T-helper 2 cell (primary cell): ENCODE measurements at places on chromosomes 4 and X.

DNA sequence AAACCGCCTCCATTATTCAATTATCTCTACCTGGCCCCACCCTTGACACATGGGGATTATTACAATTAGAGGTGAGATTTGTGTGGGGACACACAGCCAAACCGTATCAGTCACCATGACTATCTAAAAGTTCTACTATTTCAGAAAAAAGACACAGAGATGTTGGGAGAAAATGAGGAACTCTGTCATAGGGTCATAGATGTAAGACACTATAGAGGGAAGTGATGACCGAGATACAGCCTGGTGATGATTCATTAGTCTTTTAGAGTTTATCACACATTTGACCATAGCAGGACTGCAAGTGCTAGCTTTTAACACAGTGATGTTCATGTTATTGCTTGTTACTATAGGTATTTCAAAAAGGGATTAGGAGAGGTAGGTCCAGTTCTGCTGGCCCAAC, 357.0 kb upstream of the AADAT start:
- DNase-seq = no peak

GRCh38 chrX:154010330-154011087, 9.2 kb downstream of the IRAK1 start:
- no peak for DNase-seq

GRCh38 chr4:88106205-88106604, 52.2 kb downstream of the ABCG2 start:
- DNase-seq = no peak

GRCh38 chr4:138488533-138488932, 246.4 kb upstream of the SLC7A11 start:
- no peak for DNase-seq

DNA sequence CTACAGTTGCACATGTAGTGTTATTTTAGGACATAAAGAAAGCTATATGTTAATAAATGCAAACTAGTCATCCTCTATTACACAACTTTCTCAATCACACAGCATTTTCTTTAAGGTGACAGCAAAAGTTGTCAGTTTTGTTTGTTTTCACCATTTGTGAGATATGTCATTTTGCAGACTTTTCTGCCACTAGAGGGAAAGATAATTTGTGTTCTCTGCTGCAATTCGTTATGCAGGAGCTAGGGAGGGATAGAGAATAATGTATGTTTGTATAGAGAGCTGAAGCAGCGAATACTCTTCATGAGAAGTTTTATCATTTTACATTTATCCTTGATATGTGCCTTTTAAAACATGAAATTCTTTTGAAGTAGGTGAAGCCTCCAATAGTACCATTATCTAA, 670.6 kb upstream of the ATOH1 start:
- DNase-seq = no peak

DNA sequence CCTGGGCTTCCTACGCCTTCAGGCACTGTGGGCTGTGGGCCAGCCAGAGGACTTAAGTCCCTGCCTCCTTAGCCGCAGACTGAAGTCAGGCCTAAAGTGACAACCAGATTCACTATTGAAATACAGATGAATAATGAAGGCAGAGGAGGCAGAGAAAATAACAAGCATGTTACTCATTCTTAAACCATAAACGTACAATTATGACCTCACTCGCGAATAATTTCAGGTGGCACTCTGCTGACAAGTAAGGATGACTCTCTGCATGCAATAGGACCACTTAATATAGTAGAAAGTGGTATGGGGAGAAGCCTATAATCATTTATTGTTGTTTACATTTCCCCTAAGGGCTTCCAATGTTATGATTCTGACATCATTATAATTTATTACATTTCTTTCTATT, 409.2 kb upstream of the FGF13 start:
- no peak for DNase-seq

GRCh38 chr4:102761906-102762305, 1.1 kb upstream of the MANBA start:
- no peak for DNase-seq

DNA sequence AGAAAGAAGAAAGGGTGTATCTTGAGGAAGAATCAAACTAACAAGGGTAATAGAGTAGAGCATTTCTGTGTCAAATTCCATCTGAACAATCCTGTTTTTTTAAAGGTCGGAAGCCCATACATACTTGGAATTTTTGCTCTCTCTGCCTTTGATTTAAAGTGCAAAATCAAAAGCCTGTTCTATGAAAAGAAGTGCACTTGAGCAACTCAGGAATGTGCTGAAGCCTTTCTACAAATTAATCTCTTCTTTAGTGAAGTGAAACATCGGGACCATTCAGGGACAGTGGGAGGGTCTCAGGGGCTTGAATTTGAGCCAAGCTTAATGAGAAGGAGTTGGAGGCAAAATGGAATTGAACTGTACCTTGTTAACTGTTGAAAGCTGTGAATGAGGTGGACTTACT, 1008.5 kb upstream of the LCORL start:
- no peak for DNase-seq

- DNase-seq = no peak
These were observed 86.5 kb downstream of the GLRA3 start for GRCh38 chr4:174742561-174742960.

DNA sequence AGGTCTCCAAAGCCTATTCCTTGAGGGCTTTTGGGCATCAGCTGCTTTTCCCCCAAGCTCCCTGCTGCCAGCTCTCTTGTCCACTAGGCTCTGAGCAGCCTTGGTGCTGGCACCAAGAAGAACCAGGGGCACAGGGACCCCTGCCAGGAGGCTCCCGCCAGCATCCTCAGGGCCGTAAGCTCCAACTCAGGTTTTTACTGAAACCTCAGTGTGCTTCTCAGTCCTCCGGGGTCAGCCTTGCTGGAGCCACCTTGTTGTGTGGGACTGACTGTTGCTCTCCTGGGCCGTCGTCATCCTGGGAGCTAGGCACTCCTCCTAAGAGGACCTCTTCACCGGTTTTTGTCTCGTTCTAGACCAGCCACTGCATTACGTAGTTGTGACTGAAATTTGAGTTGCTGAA, 38.9 kb downstream of the NOP14 start:
- DNase-seq = no peak

GRCh38 chr4:78293348-78293747, 236.2 kb downstream of the FRAS1 start:
- no peak for DNase-seq

- DNase-seq = no peak
These were observed 72.9 kb downstream of the SHOX start for GRCh38 chrX:703466-703865.

GRCh38 chr4:112895811-112896608, 153.4 kb upstream of the ANK2 start:
- no peak for DNase-seq

- no peak for DNase-seq
These were observed 557 bp upstream of the FAM53A start for GRCh38 chr4:1684506-1685234.

DNA sequence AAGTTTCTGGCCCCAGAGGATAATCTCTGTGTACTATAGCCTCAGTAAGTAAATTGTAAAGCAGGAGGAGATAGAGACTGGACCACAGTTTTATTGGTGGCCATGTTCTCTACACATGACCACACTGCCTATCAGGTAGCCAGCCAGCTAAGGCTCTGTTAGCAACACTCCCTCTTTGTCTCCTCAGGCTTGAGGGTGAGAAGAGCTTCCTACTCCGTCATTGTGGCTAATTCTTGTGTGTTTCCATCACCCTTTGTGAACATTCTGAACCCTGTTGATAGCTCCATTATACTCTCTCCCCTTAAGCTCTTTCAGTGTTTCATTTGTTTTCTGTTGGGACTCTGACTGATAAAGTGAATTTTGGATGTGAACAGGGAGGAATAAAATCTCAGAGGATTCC, 233.4 kb downstream of the CFAP299 start:
- no peak for DNase-seq

DNA sequence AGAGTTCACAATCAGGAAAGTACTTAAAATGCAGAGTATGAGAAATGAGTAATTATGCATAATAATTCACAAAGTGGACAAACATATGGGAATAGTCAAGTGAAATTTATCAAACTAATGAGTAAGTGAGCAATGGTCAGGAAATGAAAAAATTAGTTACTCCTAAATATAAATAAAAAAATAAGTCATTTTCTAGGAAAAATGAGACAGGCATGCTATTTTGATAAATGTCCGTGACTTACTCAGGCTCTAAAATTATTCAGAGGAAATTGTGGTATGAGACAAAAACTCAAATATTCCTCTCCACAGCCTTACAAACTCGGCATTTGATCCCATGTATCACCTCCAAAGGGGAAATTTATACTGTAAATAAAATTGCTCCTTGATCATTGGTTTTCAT, 181.2 kb downstream of the COX18 start:
- DNase-seq = no peak

GRCh38 chrX:43002526-43003203, 224.7 kb upstream of the PPP1R2C start:
- DNase-seq = no peak

- DNase-seq = no peak
These were observed 958.6 kb downstream of the STIM2 start for GRCh38 chr4:27819246-27819645.

DNA sequence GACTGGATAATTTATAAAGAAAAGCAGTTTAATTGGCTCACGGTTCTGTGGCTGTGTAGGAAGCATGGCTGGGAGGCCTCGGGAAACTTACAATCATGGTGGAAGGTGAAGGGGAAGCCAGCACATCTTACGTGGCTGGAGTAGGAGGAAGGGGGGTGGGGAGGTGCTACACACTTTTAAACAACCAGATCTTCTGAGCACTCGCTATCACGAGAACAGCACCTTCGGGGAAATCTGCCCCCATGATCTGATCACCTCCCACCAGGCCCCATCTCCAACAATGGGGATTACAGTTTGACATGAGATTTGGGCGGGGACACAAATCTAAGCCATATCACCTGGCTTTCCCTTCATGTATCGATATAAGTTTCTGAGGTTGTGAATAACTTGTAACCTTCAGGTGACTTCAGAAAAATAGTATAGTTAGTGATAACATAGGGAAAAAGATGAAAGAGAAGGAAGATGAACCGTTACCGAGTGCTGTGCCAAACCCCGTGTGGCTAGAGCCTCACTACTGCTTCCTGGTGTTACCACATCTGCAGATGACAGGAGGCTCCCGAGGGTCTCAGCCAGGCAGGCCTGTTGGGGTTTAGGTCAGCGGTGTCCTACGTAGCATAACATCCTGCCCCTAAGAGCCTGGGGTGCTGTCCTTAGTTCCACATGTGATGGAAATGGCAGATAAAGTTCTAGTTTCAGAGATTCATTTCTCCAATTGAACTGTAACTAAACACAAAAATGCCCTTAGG, 103.5 kb downstream of the TNIP2 start:
- DNase-seq = no peak

GRCh38 chrX:14616836-14617235, 87.5 kb downstream of the GLRA2 start:
- no peak for DNase-seq

GRCh38 chrX:152070144-152070543, 68.2 kb downstream of the MAGEA10 start:
- DNase-seq = no peak

DNA sequence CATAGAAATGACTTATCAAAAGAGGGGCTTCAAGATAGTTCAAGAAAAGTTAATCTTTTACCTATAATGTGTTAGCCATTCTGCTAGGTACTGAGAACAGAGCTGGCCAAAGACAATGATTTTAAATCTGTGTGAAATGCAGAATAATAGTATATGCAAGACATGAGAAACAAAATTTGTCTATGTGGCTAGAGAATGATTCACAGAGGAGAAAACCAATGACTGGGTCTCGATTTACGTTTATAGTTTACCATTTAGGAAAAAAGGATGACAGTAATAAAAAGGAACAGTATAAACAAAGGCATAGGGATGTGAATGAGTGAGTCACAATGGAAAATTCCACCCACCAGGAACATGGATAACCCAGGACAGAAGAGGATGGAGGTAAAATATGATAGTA, 31.9 kb downstream of the NPFFR2 start:
- no peak for DNase-seq

GRCh38 chr4:72779241-72779640, 210.2 kb upstream of the ADAMTS3 start:
- DNase-seq = no peak

GRCh38 chrX:19129694-19130093, 7.4 kb upstream of the ADGRG2 start:
- DNase-seq = no peak

- DNase-seq = no peak
These were observed 59.2 kb downstream of the FAM47A start for GRCh38 chrX:34072906-34073305.

GRCh38 chr4:41327770-41328169, 71.0 kb downstream of the UCHL1 start:
- no peak for DNase-seq

DNA sequence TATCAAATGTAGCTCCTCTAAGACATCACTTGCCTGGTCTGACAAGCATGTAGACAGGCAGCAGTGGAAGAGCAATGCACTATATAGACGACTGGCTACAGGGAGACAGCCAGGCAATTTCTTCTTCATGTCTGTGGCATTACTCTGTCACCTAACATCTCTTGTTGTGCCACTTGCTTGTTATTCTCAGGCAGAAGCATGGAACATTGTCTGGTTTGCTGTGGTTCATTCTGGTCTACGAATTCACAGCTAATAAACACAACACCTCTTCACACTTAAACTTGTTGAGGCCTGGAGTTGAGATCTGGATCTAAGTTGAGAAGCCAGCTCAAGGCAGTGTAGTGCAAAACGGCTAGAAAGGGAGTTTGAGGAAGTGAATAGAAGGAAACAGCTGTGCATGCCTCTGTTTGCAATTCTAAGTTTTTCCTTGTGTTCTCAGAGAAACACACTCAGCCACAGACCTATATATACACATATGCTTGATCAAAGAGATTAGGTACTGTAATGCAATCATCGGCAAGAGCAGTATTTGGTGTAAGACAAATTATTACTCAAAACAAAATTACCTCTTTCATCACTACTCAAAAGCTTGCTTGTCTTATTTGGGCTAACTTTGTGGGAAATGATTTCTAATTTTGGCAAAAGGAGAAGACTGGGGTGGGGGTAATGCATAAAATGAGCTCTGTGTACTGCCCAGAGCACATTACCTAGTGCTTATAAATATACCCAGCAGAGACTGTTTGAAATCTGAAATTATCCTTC, 243.8 kb downstream of the PPP3CA start:
- DNase-seq = no peak

DNA sequence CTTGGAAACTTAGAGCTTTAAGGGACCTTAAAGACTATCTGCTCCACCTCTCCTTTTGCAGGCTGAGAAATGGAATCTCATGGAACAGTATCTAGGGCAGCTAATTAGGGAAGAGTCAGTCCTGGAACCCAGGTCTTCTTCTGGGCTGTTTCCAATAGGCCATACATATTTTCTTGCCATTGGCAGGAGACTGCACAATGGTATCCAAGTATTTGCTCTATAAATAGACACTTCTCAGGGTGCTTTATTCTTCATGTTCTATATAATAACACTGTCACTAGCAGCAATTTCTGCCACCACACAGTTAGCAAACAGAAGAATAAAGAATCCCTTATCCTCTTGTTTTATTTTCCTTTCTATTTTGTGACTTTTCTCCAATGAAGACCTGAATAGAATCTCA, 291.7 kb downstream of the C4orf33 start:
- no peak for DNase-seq

- no peak for DNase-seq
These were observed 3.1 kb downstream of the ZGRF1 start for GRCh38 chr4:112633477-112634235.
